ENCODE measurements at places on chromosomes 1 and 21.
A peak's percentile ranks its signal among the peaks of the same experiment; 100 is the strongest.

- DNase-seq = no peak
These were observed 48.8 kb upstream of the CAMK1G start for GRCh38 chr1:209534496-209535250.

DNA sequence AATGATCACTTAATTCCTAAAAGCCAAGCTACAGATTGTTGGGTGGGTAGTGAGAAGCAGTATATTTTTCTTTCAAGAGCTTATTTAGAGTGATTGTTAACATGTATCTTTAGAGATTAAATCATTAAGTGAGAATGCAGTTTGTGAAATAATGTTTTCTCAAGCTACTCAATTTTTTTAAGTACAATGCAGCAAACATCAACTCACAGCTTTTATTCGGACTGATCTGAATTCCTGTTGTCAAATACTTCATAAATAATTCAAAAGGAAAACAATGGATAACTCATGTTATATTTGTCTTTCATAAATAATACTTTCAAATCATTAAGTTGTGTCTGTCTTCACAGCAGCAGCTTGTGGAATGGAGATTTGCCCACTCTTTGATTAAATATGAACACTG lies 271.1 kb upstream of the DEPDC1 start:
- no peak for DNase-seq

DNA sequence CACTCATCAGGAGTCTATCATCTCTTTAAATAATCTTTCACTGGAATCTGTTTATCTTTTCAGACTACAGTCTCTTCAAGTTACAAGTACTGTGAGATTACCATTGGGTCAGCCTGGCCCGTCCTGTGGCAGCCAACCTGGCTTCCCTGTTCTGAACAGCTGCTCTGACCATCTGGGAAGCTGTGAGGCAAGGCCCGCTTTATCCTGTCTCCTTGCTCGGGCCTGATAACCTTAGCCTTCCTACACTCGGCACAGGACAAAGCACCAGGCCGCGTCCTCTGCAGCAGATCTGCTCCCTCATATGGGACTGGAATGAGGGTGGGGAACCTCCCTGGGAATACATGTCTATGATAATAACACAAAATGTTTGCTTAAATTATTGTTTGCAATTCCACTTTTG lies 113.3 kb downstream of the PTPN14 start:
- DNase-seq = no peak

GRCh38 chr1:109060707-109061106 lies 15.1 kb downstream of the TAF13 start:
- DNase-seq = no peak

DNA sequence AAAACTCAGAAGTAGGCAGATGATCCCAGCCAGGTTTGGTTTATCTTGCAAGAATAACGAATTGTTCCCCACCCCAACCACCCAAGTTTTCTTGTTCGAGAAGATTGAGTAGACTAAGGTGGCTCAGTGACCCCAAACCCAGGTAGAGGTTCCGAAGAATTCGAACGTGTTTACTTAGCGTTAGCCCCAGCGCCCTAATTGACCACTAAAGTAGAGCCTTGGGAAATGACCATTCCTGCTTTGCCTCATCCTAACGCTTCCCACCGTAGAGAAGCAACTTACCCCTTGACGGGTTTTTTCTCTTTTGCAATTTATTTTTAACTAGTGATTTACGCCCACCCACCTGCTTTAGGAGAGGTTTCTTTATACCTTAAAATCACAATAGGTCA lies 870 bp downstream of the FBXO28 start:
- no peak for DNase-seq

- peak; percentile 44 for DNase-seq
These were observed 65.5 kb upstream of the CR1L start for GRCh38 chr1:207579436-207579799.

- no peak for DNase-seq
These were observed 217.5 kb downstream of the PLA2G4A start for GRCh38 chr1:187046293-187046692.

DNA sequence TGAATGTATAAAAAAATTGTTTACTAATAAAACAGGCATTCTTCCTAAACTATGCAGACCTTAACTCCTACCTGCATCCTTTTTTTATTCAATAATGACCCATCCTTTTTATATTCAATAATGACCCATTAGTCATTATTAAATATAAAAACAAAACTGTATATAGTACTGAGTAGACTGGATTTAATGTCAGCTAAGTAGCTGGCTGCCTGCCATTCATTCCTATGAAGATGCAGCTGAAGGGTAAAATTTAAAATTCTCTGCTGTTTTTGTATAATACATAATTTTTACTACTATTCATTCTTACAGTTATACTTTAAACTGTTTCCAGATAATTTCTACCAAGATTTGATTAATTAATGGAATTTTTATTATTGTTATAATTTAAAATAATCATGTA lies 79.3 kb downstream of the DENND1B start:
- DNase-seq = peak; percentile 23

GRCh38 chr1:178986204-178986603 lies 39.5 kb upstream of the FAM20B start:
- DNase-seq = no peak

GRCh38 chr1:160774886-160775719 lies 20.9 kb upstream of the LY9 start:
- DNase-seq = no peak

DNA sequence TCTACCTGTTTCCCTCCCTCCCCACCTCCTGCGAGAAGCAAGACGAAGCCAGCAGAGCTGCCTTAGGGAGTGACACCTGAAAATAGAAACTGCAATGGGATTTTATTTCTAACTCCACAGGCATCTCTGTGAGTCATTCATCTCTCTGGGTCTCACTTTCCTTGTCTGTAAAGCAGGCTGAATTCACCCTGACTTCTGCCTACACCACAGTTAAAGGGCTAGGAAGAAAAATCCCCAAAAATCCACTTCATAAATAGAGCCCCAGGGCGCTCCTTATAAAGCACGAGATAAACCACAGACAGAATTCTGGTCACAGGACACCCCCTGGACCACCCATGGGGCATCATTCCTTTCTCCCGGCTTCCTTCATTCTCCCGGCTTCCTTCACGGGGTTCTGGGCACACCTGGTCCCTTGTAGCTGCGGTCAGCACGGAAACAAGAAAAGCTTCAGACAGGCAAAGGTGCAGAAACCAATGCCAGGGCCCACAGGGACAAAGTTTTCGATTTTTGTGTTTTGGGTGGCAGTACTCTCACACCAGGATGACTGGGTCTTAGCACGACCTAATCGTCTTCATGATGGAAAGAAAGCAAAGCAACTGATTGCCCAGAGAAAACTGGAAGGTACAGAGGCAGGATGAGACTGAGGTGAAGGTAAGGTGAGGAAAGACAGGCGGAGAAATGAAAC lies 2.8 kb upstream of the H6PD start:
- DNase-seq = peak; percentile 65

- DNase-seq = no peak
These were observed 5.5 kb upstream of the ACTRT2 start for GRCh38 chr1:3015744-3016143.

GRCh38 chr1:15849775-15850324 lies 2.3 kb downstream of the SPEN start:
- DNase-seq = peak; percentile 59

- no peak for DNase-seq
These were observed 6.4 kb downstream of the CTPS1 start for GRCh38 chr1:40985875-40986274.

- no peak for DNase-seq
These were observed 113.1 kb downstream of the RRAGC start for GRCh38 chr1:38746402-38746935.

DNA sequence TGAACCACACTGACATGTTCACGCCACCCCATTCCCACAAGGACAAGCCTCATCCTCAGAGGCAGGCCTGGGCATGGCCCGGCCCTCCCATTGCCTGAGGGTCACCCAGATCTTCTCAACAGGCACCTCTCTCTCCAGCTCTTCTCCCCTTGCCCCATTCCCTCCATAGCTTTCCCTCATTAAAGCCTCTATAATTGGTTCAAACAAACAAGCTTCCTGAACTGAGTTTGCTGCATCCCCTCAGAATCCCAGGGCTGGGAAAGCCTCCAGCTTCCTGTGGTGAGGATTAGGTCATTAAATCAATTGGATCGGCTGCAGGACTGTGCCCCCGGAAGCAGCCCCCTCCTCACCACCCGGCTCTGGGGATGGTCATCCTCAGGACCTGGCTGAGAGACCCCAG lies 18.9 kb downstream of the CTNNBIP1 start:
- DNase-seq = peak; percentile 52

GRCh38 chr1:46983830-46984586 lies 39.5 kb upstream of the CYP4X1 start:
- peak; percentile 78 for DNase-seq

- DNase-seq = peak; percentile 74
These were observed 17.5 kb upstream of the VSIG8 start for GRCh38 chr1:159879977-159880376.

DNA sequence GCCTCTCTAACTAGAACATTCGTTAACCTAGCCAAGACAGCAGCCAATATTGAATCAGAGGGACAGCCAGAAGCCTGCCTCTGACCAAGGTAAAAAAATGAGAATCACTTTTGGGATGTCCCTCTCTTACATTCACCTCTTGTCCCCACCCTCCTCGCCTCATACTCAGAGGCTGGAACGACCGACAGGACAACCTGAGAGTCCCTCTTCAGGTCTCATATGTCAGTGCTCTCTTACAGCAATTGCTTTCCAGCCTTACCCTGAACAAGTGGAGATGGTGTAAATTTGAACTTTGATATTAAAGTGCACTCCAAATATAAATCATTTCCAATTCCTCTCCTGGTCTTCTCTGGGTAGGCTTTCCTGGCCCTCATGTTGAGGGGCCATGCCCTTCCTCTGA lies 327.5 kb downstream of the KCTD3 start:
- DNase-seq = no peak

DNA sequence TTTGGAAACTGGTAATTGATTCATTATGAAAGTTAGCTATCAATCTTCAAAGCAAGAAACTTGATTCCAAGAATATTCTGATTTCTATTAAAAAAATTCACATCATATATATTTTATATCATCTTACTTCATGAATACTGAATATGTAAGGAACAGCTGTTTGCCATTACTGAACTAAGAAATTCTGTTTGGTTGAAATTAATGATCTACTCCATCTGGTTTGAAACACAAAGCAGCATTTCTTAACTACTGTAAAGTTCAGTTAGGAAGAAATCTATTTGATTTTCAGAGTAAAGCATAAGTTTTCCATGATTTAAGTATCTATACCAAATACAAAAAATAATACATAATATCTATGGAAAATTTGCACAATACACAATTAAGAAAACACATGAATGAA lies 66.0 kb upstream of the SCYL3 start:
- DNase-seq = no peak

DNA sequence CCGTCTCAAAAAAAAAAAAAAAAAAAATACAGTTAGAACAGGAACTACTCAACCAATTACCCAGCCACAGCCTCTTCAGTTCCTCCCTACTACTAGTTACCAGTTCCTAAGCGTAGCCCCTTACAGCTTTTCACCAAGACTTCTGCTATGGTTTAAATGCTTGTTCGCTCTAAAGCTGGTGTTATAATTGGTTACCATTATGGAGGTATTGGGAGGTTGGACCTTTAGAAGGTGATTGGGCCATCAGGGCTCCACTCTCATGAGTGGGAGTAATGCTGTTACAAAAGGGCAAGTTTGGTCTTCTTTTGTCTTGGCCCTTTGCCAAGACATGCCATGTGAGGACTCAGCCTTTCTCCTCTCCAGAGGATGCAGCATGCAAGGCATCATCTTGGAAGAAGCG lies 3.0 kb upstream of the SMPDL3B start:
- DNase-seq = no peak

DNA sequence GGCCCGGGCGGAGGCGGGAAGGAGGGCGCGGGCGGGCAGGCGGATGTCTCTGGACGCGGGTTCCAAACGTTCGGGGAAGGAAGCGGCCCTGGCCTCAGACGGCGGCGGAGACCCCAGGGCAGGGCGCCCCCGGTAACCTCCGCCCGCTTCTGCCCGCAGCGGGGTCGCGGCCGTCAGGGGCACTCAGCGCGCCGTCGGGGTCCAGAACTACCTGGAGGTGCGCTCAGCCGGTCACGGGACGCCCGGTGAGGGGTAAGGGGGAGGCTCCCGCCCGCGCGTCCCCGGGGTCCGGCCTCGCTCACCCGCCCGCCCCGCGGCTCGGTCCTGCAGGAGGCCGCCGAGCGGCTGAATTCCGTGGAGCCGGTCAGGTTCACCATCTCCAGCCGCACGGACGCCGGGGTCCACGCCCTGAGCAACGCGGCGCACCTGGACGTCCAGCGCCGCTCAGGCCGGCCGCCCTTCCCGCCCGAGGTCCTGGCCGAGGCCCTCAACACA lies 406 bp downstream of the PUSL1 start:
- no peak for DNase-seq

DNA sequence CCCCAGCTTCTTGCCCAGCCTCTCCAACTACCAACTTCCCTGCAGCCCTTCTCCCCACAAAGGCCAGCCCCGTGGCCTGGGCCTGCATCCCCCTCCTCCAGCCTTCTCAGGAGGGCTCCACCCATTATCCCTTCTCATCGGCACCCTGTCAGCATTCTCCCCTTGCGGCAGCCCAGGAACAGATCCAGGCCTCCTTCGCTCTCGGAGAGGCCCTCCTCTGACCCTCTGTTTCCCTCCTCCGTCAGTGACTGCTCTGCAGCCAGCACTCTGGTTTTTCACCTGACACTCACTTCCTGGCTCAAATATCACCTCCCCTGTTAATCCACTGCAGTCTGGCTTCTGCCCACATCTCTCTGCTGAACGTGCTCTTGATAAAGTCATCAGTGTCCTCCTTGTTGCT lies 17.5 kb downstream of the ADGRB2 start:
- DNase-seq = no peak

DNA sequence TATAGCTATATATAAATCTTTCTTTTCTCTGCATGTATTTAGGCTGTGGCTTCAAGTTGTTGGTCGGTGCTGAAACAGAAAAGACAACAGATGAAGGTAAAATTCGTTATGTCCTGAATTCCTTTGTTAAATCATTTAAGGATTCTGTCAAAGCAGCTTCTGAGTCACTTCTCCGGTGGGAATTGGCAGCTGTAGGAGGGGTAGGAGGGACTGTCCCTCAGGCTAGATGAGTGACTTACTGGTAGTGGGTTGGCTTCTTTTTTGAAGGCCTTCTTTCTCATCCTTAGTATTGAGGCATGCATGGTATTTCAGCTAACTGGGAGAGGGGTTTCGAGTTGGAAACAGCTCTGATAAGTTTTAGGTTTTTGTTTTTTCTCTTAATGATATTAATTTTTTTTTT lies 22.1 kb upstream of the NEXN start:
- no peak for DNase-seq

DNA sequence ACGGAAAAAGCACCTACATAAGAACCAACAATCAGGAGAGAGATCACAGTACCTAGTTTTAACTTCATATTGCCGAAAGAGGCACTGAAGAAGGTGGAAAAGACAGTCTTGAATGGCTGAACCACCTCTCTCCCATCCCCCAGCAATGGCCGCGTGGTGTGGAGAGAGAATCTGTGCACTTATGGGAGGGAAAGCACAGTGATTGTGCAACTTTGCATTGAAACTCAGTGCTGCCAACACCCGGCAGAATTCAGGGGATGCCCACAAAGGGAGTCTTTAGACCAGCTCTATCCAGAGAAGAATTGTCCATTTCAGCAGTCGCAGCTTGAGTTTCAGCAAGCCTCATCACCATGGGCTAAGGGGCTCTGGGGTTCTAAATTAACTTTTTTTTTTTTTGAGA lies 186.3 kb upstream of the USP25 start:
- DNase-seq = no peak

GRCh38 chr1:224292419-224292818 lies 37.6 kb downstream of the NVL start:
- DNase-seq = no peak
